ENCODE measurements at places on chromosomes 2 and 18.

DNA sequence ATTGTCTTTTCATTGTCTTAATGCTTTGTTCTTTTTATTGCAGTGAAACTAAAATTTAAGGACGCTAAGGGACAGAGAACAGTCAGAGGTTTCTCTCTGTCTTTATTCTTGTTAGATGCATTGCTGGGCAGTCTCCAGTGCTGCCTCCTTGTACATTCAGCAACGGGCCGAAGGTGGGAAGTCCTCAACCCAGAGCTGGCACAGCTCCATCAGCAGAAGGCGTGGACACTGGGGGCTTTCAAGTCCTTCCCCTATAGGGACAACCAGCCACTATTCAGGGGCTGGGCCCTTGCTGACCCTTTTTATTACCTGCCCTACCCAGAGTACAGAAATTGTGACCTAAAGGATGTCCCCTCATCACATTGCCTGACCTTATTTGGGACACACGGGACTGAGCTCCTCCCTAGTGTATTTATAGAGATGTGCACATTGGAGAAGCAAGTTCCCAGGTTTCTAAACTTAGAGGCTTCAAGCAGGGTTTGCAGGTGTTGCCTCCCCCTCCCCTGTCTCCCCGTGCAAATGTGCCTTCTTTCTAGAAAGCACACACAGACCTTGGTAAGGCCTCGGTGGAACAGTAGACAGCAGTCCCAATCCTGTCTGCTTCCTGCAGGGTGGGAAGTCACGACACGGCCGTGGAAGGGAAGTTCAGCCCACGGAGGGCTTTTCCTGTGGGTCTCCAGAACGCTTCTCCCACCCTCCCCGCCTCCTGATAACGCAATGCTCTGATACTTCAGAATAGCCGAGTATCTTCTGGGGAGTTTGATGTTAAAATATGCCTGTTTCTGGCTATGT lies 68.2 kb downstream of the ZCCHC2 start:
- no peak for DNase-seq

DNA sequence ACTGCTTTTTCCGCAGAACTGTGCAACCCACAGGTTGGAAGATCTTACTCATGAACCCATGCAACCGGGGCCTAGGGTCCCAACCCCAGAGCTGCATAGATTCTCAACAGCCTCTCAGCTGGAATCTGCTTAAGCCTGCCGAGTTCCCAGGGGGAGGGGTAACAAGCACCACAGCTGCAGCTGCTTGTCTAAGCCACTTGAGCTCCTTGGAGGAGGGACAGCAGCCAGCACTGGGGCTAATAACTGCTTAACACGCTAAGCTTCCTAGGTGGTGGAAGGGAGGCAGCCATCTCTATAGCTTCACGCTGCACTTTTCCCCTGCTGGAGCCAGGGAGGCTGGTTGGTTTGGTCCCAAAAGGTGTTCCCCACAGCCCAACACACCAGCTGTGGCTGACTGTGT lies 311.6 kb downstream of the DSC3 start:
- no peak for DNase-seq

DNA sequence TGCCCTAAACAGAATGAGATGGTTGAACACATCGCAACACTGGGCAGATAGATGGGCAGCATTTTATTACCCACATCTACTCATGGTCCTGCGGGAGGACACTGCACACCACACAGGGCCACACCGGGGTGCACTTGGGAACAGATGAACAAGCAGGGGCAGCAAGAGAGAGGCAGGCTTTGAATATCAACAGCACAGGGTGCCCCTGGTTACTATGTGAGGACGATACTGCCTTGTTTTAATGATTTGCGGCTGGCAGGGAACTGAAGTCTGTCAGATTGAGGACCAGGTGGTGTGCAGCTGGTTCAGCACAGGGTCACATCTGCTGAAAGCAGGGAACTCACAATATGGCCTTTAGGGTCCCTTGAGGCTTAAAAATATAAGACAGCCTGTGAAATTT lies 195.7 kb downstream of the PIEZO2 start:
- DNase-seq, result no peak

DNA sequence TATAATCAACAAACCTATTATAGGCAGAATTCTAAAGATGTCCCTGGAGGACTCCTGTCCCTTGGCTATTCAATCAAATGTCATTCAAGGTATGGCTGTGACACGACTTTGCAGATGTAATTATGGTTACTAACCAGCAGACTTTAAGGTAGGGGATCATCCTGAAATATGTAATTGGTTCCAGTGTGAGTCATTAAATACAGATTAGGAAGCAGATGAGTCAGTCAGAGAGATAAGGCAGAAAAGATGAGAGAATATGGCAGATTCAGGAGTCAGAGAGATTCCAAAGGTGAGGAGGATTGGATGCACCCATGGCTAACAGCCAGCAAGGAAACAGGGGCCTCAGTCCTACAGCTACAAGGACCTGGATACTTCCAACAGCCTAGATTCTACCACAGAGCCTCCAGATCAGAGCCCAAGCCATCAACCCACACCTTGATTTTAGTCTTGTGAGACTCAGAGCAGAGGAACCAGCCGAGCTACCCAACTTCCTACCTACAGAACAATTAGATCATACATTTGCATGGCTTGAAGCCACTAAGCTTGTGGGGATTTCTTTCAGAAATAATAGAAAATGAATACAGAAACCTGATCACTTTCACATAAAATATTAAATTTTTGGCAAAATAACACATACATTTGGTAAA lies 11.2 kb upstream of the PROM2 start:
- no peak for DNase-seq

GRCh38 chr18:24862201-24862816 lies 401.9 kb downstream of the HRH4 start:
- no peak for DNase-seq

GRCh38 chr2:235780401-235780800 lies 286.6 kb downstream of the AGAP1 start:
- DNase-seq, result no peak

DNA sequence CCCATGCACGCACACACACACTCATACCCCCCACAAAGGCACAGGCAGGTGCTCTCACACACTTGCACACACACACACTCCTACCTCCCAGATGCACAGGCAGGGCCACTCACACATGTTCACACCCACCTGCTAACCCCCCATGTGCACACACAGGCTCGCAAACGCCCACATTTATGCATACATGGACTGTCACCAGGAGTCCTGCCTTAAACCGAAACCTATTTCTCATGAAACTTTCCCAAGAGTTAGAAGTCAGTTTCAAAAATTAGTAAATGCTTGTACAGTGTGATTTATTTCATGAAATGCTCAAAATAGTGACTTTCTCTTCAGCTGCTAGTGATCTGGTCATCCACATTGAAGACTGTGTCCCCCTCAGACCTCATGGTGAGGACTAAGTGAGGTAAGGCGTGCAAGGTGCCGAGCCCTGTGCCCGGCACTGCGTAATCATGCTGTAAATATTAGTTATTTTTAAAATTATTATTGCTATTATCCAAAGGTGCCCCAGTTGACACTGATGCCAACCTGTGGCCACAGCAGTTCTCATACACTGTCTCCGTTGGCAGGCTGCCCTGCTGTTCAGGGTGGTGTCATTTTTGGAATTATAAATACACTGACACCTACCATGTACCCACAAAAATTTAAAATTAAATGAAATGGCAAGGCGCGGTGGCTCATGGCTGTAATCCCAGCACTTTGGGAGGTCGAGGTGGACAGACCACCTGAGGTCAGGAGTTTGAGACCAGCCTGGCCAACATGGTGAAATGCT lies 12.4 kb downstream of the CNNM4 start:
- no peak for DNase-seq

DNA sequence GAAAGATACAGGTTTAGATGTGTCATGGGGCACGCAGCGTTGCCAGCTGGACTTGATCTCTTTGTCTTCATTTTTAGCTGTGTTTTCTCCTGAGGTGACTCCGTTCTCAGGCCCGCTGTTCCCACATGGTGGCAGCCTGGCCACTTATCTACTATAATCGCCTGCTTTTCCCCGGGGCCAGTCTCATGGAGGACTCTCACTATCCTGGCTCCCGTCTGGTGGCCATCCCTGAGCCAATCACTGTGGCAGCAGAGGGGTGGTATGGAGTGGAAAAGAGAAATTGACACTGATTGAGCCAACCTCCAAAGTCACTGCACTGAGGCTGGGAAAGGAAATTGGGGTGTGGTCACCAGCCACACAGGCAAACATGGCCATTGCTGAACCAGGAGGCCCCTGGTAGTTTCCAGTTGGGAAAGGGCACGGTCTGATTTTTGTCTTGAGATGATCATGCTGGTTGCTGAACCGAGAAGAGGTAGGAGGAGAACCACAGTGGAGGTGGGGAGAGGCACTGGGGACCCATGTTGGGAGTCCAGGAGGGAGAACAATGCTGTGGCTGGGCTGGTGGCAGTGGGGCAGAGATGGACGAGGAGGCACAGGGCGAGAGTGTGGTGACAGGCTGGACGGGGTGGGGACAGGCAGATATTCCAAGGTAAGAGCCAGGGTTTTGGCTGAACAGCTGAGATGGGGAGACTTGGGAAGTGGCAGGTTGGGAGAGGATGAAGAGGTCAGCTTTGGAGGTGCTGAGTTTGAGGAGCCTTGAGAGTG lies 45.6 kb downstream of the KCNIP3 start:
- no peak for DNase-seq

DNA sequence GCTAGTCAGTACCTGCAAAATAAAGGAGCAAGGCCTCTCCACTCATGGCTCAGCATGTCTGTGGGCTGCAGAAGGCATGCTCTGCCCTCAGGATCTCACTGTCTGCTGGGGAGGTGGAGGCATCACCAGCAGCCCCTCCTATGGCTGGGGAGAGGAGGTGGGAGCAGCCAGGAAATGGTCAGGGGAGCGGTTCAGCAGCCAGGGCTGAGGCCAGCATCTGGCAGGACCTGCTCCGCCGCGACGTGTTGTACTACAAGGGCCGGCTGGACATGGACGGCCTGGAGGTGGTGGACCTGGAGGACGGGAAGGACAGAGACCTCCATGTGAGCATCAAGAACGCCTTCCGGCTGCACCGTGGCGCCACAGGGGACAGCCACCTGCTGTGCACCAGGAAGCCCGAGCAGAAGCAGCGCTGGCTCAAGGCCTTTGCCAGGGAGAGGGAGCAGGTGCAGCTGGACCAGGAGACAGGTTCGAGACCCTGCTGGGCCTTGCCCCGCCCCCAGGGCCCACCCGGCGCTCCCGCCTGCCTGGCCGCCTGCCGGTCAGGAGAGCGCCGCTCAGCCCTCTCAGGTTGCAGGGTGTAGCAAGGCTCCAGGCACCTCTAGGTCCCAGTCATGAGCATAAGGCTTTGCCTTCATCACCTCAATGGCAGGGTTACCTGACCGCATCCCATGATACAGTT lies 49.0 kb downstream of the FAM168B start:
- DNase-seq, result no peak

DNA sequence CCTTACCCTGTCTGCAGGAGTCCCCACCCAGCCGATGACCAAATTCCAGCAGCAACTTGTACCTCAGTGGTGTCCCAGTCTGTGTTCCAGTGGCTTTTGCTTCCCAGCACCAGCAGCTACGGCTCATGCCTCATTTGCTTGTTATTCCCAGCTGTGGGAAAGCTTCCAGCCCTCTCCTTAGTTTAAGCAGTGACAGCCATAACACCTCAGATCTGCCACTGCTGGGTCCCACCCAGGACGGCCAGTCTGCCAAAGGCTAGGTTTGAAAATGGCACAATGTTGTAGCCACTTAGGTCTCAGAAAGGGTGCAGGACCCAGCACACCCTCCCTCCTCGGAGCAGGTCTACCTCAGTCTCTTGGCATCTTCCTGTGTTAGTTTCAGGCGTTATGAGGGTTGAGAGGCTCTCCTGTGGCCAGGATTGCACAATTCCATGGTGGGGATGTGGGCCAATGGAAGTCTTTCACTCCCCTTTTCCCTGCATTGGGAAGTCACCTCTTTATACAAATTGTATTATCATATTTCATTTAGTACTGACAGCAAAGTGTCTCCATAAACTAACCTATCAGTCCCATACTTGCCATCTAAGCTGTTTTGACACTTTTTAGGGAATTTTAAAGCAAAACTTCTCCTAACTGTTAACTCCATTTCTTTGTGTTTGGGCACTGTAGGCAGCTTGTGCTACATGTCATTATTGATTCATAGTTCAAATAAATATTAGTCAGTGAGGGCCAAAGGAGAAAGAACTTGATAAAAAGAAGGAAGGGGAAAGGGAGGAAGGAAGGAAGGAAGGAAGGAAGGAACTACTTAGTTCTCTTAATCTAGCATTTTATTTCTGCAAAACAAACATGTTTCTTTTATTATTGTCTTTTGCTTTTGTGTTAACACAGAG lies 62.9 kb upstream of the FAM110C start:
- no peak for DNase-seq

DNA sequence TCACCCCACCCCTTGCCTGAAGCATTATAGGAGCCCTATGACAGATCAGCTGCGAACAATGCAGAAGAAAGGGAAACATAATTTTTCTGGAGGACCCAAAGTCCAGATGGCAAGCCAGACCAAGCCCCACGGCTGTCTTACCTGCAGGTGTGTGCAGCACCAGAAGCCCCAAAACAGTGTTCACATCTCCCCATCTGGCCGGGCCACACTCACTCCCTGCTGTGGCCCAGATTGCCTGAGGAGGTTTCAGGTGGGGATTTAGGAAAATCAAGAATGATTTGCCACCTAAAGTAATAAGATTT lies 11.7 kb upstream of the STK17B start:
- DNase-seq, result no peak

DNA sequence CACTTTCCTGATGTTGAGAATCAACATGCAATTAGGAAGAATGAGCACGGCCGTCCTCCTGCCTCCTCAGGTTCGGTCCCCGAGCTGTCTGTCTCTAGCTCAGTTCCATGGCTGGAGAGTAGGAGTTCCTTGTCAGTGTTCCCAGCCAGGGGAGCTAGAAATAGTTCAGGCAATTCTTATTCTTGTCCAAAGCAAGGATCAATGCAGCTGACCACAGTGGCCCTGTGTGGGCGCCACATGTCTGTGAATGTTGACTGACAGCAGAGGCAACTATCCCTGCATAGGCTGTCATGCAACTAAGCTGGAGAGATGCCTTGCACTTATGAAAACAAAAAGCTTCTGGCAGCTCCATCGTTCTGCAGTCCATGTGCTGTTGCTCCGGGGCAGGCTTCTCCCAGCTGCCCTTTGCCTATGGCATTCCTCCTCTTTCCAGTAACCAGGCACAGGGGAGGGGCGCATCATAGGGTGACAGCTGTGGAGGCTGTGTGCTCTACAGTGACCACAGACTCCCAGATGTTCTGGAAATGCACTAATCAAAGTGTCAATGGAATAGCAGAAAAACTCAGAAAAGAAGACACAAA lies 58.7 kb downstream of the PDCL3 start:
- no peak for DNase-seq

- peak; percentile 85 for DNase-seq
Measured at GRCh38 chr18:61893309-61893970, 633 bp upstream of the RNF152 start.

- no peak for DNase-seq
Measured at GRCh38 chr18:6776188-6776587, 46.7 kb downstream of the ARHGAP28 start.

GRCh38 chr2:19667085-19667484 lies 234.7 kb downstream of the TTC32 start:
- peak; percentile 2 for DNase-seq

DNA sequence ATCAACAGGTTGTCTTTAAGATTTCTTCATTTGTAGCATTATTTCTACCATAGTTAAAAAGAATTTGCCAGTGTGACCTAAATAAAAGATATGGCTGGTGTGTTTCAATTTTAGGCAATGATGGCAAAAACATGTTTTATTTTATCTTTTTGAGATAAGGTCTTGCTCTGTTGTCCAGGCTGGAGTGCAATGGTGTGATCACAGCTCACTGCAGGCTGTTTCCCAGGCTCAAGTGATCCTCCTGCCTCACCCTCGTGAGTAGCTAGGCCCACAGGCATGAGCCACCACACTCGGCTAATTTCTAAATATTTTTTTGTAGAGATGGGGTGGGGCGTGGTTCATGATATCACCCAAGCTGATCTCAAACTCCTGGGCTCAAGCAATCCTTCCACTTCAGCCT lies 47.0 kb upstream of the COBLL1 start:
- DNase-seq, result no peak
